NCI-H524 treated with DMSO at 0.1 percent for 48 hours (cell line): ENCODE measurements at places on chromosomes 5 and 9.

DNA sequence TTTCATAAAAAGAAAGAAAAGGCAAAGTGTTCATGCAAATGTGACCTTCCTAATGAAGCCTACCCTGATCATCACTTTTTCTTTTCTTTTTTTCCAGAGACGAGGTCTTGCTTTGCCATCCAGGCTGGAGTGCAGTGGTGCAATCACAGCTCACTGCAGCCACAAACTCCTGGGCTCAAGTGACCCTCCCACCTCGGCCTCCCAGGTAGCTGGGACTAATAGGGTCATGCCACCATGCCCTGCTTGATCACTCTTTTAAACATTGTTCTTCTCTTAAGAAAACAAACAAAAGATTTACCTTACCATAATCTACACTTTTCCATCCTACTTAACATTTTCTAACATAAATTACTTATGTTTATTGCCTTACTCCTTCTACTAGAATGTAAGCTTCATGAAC, 8.5 kb upstream of the GOLGA1 start:
- no peak for DNase-seq

- no peak for DNase-seq
Measured at GRCh38 chr5:132283423-132284043, 10.7 kb upstream of the SLC22A4 start.

DNA sequence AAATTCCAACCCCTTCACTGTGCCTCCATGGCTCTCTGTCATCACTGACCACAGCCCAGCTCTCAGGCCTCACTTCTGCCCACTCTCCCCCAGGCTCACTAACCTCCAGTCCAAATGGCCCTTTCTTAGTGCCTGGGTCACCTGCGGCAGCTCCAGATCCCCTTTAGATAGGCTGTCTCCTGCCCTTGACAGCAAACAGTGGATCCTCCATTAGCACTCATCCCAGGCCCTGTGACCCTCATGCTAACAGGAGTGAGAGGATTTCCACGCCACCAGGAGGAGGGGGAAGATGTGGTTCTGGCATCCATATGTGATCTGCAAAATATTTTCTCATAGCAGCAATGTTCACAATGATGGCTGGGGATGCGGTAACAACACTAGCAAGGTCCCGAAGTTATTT, 139.4 kb downstream of the DCP2 start:
- no peak for DNase-seq

- DNase-seq = no peak
Measured at GRCh38 chr5:64872044-64872443, 103.3 kb downstream of the CWC27 start.

- no peak for DNase-seq
Measured at GRCh38 chr9:21305213-21305612, at the start of gene IFNA5. TSS of gene IFNA5 (minus strand) at chr9:21305313. CDS start at chr9:21305256, 57 bp downstream.

DNA sequence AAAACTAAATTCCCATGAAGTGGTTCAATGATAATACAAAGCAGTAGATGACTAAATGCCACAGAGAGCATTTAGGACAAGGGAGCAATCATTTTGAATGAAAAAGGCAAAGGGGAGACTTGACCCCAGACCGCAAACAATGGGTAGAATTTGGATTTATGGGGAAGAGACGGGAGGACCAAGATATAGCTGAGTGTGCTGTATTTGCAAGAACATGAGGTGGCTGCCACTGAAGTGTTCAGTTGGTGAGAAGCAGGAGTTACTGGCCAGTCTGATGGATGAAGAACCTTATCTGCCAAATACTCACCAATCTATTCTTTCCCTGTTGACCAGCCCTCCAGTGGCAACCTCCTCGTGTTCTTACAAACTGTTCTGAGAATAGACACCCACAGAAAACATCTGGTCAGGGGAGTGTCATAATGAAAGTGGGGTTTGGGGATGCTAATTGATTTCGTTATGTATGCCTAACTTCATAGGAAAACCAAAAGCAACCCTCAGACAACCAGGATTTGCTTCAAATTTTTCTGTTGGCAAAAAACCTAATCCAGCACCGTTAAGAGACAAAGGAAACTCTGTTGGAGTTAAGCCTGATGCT, 19.8 kb downstream of the TDRD7 start:
- no peak for DNase-seq

- DNase-seq = no peak
Measured at GRCh38 chr5:135442431-135443160, 4.6 kb downstream of the DCANP1 start.

GRCh38 chr5:95895771-95896170, 65.9 kb downstream of the ELL2 start:
- no peak for DNase-seq

DNA sequence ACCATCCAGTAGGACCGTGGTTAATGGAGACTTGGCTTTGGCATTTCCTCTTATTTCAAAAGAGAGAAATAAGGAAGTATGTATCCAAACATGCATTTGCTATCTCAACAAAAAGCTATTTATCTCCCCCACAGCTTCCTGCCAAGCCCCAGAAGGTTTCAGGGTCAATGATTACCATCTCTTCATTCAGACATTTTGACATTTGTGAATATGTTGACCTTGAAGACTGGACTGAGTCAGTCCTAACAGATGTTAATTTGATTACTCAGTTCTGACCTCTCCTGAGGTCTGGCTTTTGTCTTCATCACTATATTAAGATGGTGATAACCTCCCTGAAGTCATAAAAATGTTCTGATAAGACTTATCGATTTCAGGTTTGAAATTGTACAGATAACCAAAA, 479.4 kb downstream of the AGTPBP1 start:
- DNase-seq = no peak
